Amniotic stem cell (primary cell): ENCODE measurements at places on chromosomes 1 and 21.

GRCh38 chr1:198908995-198909394 is 270.2 kb downstream of the PTPRC start:
- DNase-seq: no peak

- DNase-seq: no peak
These were observed 2.0 kb downstream of the CSRP1 start for GRCh38 chr1:201504799-201505502.

DNA sequence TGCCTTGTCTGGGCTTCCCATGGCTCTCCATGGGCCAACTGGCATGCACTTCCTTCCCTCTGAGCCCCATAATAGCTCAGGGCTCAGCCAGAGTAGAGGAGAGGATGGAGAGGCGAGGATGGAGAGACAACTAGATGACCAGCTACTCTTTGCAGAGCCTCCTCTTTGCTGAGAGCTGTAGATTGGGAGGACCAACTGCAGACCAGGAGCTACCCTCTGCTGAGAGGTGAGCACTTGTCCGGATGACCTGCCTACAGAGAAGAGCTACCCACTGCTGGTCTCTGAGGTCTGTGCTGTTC is 58.0 kb upstream of the ETV3 start:
- DNase-seq: no peak

GRCh38 chr1:154325583-154326545 is 539 bp downstream of the ATP8B2 start:
- peak; percentile 87 for DNase-seq

- DNase-seq: no peak
These were observed 37.6 kb downstream of the TFF3 start for GRCh38 chr21:42277593-42277992.

- DNase-seq: no peak
These were observed 88.3 kb upstream of the SELENON start for GRCh38 chr1:25711555-25712298.

GRCh38 chr1:33682371-33682770 is 181.5 kb upstream of the HMGB4 start:
- DNase-seq: no peak

- no peak for DNase-seq
These were observed 39.0 kb downstream of the ST7L start for GRCh38 chr1:112579801-112580510.

- DNase-seq: no peak
These were observed 22.3 kb downstream of the KCND3 start for GRCh38 chr1:111967067-111967690.

GRCh38 chr1:27144920-27145661 is 9.8 kb downstream of the SLC9A1 start:
- DNase-seq: no peak

DNA sequence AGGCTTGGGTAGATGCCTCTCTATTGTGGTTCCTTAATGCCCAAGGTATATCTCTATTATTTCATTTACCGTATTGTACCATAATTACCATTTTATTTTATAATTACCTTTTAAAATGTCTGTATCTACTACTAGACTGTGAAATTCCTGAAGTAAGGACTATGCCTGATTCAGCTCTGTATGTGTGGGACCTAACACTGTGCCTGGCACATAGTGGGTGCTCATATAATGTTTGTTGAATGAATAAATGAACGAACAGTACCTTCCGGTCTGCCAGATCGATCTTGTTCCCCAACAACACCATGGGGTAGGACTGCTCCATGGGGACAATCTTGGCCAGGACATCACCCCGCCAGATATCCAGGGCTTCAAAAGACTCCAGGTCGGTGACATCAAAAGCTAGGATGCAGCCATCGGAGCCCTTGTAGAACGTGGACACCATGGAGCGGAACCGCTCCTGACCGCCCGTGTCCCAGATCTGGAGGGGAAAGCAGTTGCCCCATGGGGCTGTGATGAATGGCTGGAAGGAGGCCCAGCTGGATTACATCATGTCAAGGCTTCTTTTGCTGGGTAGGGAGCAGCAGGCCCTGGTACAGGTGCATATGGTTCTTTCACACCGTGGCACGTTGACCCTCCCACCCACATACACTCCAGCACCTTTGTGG is 10.8 kb downstream of the RAB7B start:
- DNase-seq: no peak

- DNase-seq: no peak
These were observed 21.8 kb upstream of the COL18A1 start for GRCh38 chr21:45383111-45383614.

- no peak for DNase-seq
These were observed 9.5 kb downstream of the SH3BP5L start for GRCh38 chr1:248816042-248816851.

- DNase-seq: no peak
These were observed 255.1 kb downstream of the FGGY start for GRCh38 chr1:59552007-59552406.

DNA sequence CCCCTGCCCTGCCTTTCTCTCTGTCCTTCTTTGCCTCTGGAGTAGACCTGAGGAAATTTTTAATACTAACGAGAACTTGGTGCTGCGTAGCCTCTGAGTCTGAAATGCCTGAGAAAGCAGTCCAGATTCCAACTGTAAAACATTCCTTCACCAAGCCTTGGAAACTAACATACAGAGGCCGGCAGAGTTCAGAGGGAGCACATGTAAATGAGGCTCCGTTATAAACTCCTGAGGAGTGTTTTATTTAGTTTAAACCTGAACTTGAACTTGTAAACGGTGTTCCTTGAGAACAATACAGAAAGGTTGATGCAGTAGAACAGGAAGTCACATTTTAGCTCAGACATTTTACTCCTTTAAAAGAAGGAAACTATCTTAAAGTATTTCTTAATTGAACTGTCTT is 280.7 kb downstream of the TM2D1 start:
- DNase-seq: no peak

- no peak for DNase-seq
These were observed 39.1 kb upstream of the SLC19A1 start for GRCh38 chr21:45581322-45581712.

- DNase-seq: no peak
These were observed 5.8 kb upstream of the AHDC1 start for GRCh38 chr1:27609618-27610240.
